Stimulated activated CD4-positive, alpha-beta T cell treated with anti-CD3 and anti-CD28 coated beads, Interleukin-1b, Interleukin-23, amount 100 ng/mL, for 4 hours (primary cell): ENCODE measurements at places on chromosomes 5 and 9.

GRCh38 chr5:158414780-158415179 is 555.8 kb upstream of the CLINT1 start:
- no peak for DNase-seq

GRCh38 chr9:84937180-84937579 is 267.7 kb downstream of the NTRK2 start:
- no peak for DNase-seq

DNA sequence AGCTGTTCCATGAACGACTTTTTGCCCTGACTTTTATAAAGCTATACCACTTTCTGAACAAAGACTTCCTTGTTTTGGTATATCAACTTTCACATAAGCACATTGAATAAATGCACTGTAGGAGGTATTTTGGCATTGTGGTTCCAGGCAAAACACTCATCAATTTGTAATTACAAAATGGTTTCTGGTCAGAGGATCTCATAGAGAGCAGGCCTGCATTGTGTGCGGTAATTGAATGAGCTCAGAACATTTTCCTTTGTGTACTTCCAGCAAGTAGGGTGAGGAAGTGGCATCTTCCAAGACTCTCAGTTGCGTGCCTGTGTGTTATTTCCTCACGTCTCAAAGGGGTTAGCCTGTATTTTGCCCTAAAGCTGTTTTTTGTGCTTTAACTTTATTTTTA is 89.2 kb downstream of the PDE6A start:
- DNase-seq, result no peak

DNA sequence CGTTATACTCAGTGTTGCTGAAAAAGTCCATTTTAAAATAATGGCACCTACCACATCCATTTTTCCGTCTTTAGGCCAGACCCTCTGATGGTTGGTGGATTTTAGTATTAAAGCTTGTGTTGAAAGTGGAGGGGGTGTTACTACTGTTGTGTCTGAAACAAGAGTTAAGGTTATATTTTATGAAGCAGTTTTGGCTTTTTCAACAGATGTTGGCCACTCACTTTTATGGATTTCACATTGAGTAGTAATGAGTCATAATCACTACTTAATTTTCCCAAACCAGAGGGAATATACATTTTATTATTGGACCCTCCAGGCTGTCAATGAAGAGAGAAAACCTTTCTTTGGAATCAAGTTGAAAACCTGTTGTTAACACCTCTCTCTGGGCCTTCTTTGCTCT is 88.0 kb downstream of the TRIO start:
- no peak for DNase-seq

DNA sequence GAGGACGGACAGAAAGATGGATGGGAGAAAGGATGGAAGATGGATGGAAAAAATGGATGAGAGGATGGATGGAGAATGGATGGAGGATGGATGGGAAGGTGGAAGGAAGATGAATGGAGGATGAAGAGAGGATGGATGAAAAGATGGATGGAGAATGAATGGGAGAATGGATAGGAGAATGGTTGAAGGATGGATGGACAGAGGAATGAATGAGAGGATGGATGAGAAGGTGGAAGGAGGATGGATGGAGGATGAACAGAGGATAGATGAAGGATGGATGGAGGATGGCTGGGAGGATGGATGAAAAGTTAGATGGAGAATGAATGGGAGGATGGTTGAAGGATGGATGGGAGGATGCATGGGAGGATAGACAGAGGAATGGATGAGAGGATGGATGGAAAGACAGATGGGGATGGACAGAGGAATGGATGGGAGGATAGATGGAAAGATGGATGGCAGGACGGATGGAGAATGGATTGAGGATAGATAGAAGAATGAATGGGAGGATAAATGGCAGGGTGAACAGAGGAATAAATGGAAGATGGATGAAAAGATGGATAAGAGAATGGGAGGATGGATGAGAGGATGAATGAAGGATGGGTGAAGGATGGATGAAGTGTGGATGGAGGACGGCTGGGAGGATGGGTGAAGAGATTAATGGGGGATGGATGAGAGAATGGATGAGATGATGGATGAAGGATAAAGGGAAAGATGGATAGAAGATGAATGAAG is 217.7 kb upstream of the IER5L start:
- no peak for DNase-seq

- no peak for DNase-seq
Measured at GRCh38 chr9:37952731-37953130, 48.8 kb upstream of the SLC25A51 start.

GRCh38 chr5:143641549-143642355 is 170.2 kb upstream of the HMHB1 start:
- DNase-seq, result no peak

GRCh38 chr9:95031711-95032461 is 285.6 kb downstream of the FANCC start:
- no peak for DNase-seq

DNA sequence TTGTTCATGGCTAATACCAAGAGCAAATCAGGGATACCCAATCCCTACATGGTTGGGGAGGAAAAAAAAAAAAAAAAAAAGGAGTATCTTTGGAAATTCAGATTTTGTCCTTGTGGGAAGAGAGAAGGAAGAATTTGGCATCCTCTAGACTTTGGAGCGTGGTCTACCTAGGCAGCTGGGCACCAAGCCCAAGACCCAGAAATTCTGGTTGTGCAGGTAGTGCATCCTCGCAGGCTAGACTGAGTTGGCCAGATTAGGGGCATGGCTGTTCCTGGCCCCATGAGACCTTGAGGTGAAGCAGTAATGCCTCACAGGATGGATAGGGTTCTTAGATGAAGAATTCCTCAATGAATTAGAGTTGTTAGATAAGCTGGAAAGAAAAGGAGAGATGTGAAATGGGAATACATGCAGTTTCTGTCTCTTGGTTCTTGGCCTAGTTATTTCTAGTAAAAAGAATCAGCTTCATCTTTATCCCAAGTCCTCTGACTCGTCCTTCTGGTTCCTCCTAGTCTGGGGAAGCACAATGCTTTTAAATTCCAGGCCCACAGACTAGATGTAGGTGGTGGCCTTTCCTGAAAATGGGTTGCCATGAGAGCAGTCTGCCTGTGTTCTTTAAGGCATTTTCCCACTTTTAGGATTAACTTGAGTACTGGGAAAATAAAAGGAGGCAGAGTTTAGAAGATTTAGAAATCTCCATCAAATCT is 140.5 kb upstream of the RUSC2 start:
- no peak for DNase-seq

DNA sequence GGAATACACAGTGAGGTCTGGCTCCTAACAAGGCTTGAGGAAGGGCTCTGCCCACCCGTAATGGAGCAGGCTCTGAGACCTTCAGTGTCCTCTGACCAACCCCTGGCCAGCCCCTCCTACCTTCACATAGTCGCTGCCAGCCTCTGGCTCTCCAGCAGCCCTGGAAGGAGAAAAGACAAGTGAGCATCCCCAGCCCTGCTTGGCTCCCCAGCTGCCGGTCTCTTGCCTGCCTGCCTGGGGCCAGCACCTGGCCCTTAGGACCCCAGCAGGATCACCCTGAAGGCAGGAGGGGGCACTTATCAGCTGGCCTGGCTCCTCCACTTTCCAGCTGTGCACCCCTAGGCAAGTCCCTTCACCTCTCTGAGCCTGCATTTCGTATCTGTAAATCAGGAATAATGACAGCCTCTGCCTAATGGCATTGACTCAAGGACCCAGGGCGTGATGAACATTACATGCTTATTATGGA is 16.9 kb downstream of the SH2D3C start:
- no peak for DNase-seq

GRCh38 chr5:137896560-137896959 is 7.3 kb downstream of the PKD2L2 start:
- DNase-seq, result no peak

- no peak for DNase-seq
Measured at GRCh38 chr9:97811533-97812246, 41.3 kb upstream of the FOXE1 start.

GRCh38 chr5:67887748-67888161 is 327.8 kb upstream of the PIK3R1 start:
- no peak for DNase-seq

- no peak for DNase-seq
Measured at GRCh38 chr9:84761137-84761808, 91.7 kb downstream of the NTRK2 start.
